Kidney tubule cell (primary cell): ENCODE measurements at places on chromosomes 3 and 15.
A peak's percentile ranks its signal among the peaks of the same experiment; 100 is the strongest.

GRCh38 chr3:45777111-45777745 lies 19.1 kb downstream of the SLC6A20 start:
- DNase-seq, result no peak

DNA sequence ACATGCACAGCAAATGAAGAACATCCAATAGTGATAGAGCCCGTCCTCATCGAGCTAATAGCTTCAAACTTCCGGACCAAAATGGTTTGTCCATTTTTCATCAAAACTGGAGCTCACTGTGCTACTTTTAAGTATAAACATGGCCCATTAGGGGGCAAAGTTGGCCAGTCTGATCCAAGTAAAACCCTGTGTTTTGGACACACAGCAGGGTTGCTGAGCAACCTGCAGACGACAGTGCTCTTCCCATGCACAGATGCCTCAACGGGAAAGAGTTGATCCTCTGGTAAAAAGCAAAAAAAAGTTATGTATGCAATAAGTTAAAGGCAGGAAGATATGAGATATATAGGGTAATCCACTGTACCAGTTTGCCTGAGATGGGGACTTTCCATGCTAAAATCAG lies 244.0 kb upstream of the THBS1 start:
- no peak for DNase-seq

DNA sequence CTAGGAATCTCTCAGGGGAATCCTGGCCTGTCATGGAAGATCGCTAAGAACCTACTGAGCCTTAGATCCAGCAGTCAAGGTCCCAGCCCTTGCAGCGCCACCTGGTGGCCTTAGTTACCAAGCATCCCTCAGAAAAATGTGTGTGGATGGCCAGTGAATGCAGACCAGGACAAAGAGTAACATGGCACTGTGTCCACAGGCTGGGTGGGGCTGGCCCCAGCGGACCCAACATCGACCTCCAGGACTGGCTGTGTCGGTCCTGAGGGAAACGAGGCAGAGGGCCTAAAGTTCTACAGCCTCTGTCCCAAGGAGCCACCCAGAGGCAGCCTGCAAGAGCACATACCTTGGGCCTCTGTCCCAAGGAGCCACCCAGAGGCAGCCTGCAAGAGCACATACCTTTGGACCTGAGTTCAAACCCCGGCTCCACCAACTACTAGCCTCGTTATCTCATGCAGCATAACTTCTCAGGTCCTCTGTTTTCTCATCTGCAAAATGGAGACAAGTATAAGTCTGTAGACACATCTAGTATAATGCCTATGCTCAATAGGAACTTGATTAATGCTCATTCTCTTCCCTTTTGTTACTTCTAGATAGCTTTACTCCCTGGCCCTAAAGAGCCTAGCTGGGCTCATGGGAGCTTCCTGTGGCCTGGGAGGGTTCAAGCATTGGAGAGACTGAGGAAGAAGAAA lies 57.5 kb upstream of the HERC1 start:
- DNase-seq, result peak; percentile 78

DNA sequence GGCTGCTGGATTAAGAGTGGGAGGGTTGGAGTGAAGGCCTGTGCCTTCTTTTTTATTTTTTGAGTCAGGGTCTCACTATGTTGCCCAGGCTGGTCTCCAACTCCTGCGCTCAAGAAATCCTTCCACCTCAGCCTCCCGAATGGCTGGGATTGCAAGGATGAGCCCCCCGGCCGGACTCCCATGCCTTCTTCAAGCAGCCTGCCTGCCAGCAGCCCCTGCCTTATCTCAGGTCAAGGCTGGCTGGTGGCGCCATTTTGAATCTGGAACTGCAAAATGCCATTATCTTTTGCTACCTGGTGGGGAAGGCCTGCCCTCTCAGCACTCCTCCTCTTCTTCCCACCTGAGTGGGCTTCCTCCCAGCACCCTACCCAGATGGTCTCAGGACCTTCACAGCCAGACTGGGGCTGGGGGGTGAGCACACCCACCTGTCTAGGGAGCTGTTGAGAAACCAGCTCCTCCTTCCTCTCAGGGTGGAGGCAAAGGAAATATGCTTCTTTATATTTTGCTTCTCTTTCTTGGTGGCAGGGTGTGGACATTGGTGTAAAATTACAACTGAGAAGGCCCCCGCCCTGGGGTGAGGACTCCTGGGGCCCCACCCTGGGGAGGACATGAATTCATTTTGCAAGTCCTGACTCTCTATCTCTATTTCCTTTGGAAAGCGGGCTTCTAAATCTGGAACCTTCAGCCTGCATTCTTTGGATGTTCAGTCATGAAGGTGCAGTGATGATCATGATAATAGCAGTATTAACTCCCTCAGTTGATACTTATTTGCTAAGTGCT lies 7.7 kb upstream of the FLNB start:
- no peak for DNase-seq

- no peak for DNase-seq
Observed at GRCh38 chr15:60130398-60130797, 126.3 kb downstream of the FOXB1 start.

DNA sequence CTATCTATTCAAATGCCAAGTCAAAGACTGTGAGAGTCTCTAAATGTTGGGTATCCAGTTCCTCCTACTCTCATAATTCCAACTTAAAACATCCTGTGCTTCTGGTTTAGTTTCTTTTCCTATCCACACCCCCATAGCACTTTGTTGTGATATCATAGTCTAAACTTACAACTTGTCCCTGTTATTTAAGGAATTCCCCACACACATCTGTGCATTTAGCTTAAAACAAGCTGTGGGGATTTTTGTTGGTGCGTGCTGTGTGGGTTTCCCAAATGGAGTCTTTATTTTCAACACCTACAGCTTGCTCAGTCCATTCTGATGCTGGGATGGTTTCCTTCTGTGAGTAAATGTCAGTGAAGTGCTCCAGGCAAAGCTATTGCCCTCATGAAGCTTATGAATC lies 167.3 kb downstream of the GMNC start:
- DNase-seq, result no peak

DNA sequence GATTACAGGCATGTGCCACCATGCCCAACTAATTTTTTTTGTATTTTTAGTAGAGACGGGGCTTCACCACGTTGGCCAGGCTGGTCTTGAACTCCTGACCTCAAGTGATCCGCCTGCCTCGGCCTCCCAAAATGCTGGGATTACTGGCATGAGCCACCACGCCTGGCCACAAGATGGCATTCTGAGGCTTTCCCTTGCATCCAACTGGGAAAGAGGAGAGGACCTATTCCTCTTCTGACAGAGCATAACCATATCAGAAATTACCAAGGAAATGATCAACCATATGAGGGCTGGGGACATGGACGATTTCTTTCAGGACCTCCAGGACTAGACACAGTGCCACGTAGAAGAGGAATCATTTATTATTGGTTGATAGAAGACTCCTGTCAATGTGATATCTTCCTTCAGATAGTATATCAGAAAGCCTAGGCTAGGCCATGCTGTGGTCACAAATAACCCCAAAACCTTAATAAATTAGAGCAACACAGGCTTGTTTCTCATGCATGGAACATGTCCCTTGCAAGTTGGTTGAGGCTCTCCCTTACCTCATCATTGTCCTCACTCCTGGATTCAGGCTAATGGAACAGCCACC lies 372.3 kb upstream of the IL12A start:
- peak; percentile 68 for DNase-seq

DNA sequence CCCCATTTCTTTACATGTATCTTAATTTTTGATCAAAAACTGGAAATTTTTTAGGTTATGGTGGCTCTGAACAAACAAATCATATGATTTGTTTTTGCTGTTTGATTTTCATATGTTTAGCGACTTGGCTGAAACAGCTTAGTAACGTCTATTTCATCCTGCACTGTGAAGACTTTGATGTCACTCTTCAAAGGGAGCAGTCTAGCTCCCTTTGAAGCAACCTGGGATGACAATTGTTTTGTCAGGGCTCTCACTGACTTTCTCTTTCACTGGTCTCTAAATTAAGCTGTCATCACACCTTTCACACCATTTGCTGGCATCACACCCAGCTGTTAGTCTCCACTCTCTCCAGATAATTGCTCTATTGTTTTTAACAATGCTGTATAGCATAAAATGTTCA lies 896.9 kb downstream of the IGSF11 start:
- DNase-seq, result no peak

DNA sequence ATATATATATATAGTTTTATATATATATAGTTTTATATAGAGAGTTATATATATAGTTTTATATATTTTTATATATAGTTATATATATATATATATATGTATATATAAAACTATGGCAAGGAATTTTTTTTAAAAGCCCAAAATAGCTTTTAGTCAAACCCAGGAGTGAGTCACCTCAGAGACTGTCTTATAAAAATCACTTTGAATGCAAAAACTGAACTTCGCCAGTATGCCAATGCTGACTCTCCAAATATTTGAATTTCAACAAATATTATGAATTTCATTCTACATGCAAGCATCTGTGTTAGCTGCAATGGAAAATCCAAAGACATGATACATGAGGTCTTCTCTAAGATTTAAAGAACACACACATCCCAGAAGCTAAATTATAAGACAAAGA lies 132.8 kb upstream of the NR2F2 start:
- DNase-seq, result no peak

GRCh38 chr3:104878395-104878794 lies 488.3 kb upstream of the ALCAM start:
- DNase-seq, result no peak

- no peak for DNase-seq
Observed at GRCh38 chr3:197833930-197834715, 43.1 kb downstream of the LRCH3 start.

GRCh38 chr15:62254137-62254934 lies 89.3 kb upstream of the C2CD4B start:
- peak; percentile 56 for DNase-seq

DNA sequence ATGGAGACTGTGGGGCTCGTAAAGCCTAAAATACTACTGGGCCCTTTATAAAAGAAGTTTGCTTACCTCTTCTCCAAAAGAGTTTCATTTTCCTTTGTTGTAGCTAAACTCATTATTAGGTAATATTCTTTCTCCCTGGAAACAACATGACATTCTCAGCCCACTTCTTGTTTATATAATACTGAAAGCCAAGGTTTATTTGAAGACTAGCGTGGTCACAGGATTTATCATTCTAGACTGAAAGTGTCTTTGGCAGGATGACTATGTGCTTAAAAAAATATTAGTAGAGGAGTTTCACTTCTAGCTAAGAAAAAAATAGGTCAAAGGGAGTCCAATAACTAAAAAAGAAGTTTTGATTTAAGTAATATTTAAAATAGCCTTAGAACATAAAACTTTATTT lies 1085.2 kb upstream of the CADM2 start:
- DNase-seq, result no peak

- peak; percentile 44 for DNase-seq
Observed at GRCh38 chr3:5309171-5309570, 121.7 kb downstream of the EDEM1 start.

- DNase-seq, result peak; percentile 52
Observed at GRCh38 chr15:35305031-35305550, 220.0 kb upstream of the NANOGP8 start.

DNA sequence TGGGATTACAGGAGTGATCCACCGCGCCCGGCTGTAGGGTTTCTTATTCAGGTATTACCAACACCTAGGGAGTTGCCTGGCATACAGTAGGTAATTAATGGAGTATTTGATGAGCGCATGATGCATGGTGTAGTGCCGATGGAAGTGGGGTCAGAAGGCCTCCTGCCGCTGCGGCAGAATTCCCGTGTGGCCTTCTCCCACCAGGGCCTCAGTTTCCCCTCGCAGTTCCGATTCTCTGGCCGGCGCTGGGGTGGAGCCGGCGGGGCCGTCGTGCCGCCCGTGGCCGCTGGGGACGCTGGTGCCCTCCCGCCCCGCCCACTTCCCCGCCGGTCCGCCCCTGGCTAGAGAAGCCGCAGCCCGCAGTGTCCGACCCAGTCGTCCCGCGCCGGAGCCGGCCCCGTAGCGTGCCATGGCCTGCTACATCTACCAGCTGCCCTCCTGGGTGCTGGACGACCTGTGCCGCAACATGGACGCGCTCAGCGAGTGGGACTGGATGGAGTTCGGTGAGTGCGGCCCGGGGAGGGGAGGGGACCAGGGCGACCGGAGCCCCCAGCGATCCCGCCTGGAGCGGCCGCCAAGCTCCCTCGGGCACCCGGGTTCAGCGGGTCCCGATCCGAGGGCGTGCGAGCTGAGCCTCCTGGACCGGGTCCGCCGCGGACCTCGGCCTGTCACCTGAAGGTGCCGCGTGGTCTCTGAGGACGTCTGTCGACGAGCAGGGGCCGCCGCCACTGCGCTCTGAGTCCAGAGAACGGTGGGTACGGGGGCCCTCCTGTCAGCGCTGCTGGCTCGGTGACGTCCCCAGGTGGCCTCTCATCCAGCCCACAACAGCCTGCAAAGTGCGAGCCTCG lies at the start of gene IRAK2:
Gene IRAK2 (plus strand): TSS at position 374 of the 848 bp plus-strand sequence. CDS start 36 bp downstream, at position 410.
- peak; percentile 67 for DNase-seq

GRCh38 chr3:195270079-195270816 lies 711 bp downstream of the XXYLT1 start:
- DNase-seq, result peak; percentile 62

DNA sequence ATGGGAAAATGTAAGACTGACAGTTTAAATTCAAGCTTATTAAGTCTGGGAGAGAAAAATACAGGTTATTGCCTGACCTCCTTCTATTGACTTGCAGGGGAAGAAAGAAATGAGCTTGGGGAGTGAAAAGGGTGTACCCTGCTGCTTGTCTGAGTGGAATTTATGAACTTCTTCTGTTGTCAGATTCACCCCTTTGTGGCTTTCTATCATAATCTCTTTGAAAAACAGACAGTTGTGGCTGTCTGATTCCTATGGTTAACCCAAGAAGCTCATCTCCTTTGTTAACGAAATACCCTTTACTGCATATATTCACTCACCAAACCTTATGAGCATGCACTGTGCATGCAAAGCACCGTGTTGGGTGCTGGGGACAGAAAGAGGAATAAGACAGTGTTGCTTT lies 22.5 kb downstream of the GPD1L start:
- no peak for DNase-seq

DNA sequence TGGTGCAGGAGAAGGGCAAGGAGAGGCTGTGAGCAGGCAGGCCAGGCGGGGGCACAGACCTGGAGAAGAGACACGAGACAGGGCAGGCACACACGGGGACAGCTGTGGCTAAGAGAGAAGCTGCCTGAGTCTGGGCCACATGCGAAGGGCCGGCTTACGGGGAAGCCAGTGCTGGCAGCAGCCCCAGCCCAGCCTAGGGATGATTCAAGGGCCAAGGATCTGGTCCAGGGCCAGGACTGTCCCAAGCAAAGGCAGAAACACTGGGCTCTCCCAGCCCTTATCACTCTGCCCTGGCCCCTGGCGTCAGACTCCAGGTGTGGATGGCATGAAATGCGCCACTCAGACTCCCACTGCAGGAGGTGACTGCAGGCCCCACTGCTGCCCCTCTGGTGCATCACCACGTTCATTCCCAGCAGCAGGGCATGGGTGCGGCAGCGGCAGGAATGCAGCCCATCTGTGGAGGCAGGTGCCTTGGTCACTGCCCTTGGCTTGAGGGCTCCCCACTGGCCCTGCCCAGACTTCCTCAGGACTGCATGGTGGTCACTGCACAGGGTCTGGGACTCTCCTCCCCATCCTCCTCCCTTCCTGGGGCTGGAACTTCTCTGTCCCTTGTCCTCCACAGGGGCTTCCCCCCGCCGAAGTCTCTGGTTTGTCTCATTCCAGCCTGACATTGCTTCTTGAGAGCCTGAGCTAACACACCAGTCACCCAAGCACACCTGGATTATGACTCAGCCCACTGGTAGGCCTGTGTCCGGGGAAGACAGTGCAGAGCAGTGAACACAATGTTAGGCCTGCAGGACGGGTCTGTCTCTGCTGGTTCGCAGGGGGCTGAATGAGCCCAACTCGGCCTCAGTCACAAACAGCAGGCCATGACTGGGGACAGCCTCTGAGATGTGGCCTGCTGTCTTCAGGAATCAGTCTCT lies 69.3 kb downstream of the TBC1D2B start:
- peak; percentile 56 for DNase-seq

GRCh38 chr3:76222201-76222600 lies 436.9 kb upstream of the ZNF717 start:
- DNase-seq, result peak; percentile 14

GRCh38 chr3:177487635-177488186 lies 290.4 kb upstream of the TBL1XR1 start:
- DNase-seq, result no peak
